Thyroid gland (tissue), 4 donors: ENCODE measurements at places on chromosomes 2 and 18. TPM values are rescaled to one million over a fixed set of nuclear protein-coding genes. Genes with fewer than 3 reads are reported as not detected.

GRCh38 chr2:128617661-128618060, 299.0 kb upstream of the HS6ST1 start:
- no peaks in the 10 kb centered on the region for H3K4me1 ChIP-seq
- no peaks in the 10 kb centered on the region for H3K36me3 ChIP-seq
- DNase-seq = no peak
- no peak overlapping the region for H3K4me3 ChIP-seq
- no peak overlapping the region for H3K27ac ChIP-seq

Gene EIF2AK2
- 28.6 TPM for total RNA-seq

Gene LBH
- 145 TPM for total RNA-seq

DNA sequence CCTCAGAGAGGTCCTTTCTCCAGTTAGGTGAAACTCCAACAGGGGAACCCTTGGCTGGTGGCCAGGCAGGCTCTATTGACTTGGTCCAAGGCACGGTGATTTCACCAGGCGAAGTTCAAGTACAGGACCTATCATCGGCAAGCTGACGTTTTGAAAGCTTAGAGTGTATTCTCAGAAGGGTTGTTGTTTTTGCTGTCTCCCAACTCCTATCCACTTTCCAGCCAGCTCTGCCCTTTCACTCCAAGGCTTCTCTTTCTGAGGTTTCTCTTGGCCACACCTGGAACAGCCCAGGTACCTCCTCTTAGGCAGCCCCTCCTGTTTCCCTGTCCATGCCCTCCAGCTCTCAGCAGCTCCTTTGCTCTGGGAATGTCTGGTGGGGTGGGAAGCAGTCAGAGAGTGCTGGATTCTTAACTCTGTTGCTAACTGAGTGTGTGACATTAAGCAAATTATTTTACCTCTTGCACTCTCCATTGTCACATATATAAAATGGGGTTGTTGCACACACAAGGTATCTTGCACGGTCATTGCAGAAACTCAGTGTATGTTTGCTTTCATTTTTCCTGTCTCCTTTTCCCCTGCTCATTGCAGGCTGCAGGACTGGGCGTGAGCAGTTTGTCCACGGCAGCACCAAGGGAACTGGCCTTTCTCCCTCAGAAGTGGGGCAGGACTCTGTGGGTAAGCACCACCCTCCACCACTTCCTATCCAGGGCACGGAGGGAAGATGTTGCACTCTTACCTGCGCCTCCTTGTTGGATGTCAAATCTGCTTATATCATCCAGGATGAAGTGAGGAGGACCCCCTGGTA, 30.2 kb downstream of the CAPN13 start:
- no peaks in the 10 kb centered on the region for H3K4me1 ChIP-seq
- no peaks in the 10 kb centered on the region for H3K36me3 ChIP-seq
- H3K27ac ChIP-seq = no peak overlapping the region
- no peak overlapping the region for H3K4me3 ChIP-seq
- H3K27me3 ChIP-seq = no peaks in the 10 kb centered on the region

Gene GPBAR1
- total RNA-seq = 1.9 TPM

DNA sequence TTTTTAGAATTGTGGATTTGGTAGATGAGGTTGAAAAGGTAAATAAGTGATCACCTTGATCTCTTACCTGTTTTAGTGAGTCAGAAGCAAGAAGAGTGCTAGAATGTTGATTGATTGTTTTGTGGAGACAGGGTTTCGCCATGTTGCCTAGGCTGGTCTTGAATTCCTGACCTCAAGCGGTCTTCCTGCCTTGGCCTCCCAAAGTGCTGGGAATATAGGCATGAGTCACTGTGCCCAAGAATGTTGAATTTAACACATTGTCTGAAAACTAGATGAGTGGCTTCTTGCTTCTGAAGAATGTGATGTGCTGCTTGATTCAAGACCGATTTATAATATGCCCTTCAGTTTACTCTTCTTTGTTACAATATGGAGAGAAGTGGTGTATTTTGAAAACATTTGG, 121.3 kb downstream of the FMNL2 start:
- H3K36me3 ChIP-seq = no peaks in the 10 kb centered on the region
- no peak overlapping the region for H3K4me3 ChIP-seq
- H3K4me1 ChIP-seq = peaks cover 8% of the 10 kb centered on the region
- no peak overlapping the region for H3K27ac ChIP-seq

- H3K4me3 ChIP-seq = no peak overlapping the region
- no peaks in the 10 kb centered on the region for H3K36me3 ChIP-seq
- no peak for DNase-seq
- no peaks in the 10 kb centered on the region for H3K27me3 ChIP-seq
Measured at GRCh38 chr2:7673853-7674252, 756.6 kb downstream of the RNF144A start.
